Activated T-helper 1 cell treated with anti-CD3 and anti-CD28 coated beads, Interleukin-12 subunit alpha, Interleukin-12 subunit beta, Interleukin-2, Interleukin-4 antibody, amounts not matched to agents 30 ng/mL and 10 ng/mL and 1 ng/mL, durations not matched to agents 14 hours and 24 hours and 36 hours (primary cell): ENCODE measurements at places on chromosomes 2 and 18. TPM values are rescaled to one million over a fixed set of nuclear protein-coding genes. Genes with fewer than 3 reads are reported as not detected.

DNA sequence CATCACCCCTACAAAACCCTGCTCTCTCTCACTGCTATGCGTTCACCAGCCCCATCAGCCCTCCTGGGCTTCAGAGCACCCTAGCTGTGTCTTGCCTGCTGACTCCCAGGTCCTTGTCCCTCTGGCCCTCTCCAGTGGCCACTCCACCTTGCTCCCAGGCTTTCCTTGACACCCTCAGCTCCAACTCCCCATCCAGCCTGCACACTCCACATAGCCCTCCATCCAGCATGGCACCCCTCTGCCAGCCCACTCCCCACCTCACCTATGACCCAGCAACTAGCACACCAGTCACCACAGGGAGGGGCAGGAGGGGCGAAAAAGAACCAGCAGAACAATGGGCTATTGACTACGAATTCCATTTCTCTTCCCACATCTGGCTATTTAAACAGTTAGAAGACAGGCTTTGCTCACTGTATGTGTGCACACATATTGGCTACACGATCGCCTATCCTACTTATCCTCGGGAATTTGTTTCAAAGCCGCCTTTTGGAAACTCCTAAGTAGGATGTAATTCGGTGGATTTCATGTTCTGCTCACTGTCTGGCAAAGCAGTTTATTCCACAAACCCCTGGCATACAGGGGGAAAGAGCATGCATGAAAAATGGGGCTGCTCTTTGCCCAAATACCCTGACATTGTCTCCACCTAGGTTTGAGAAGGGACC is 195.3 kb downstream of the SMAD2 start:
- peaks cover 7% of the 10 kb centered on the region for H3K27me3 ChIP-seq
- no peak overlapping the region for H3K4me3 ChIP-seq
- no peak for DNase-seq
- H3K4me1 ChIP-seq: no peaks in the 10 kb centered on the region
- no peak overlapping the region for H3K27ac ChIP-seq

DNA sequence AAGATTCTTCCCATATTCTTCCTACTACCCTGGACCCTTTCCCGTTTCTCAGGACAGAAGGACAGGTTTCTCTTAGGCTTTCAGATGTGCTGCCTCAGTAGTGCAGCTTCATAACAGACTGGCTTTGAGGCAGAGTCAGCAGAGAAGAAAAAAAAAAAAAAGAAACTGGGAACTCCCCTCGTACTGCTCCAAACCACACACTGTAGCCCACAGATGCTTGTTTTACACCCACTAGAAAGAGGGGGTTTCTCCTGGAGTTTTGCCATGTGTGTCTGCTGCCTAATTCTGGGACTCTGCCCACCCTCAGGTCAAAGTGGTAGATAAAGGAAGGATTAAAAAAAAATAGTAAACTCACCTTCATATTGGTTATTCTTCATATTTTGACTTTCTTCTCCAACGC is 95.9 kb downstream of the NCOA1 start:
- peak overlapping the region; percentile 72 for H3K27ac ChIP-seq
- peak; percentile 18 for DNase-seq
- no peaks in the 10 kb centered on the region for H3K27me3 ChIP-seq
- H3K4me3 ChIP-seq: peak overlapping the region; percentile 19
- peaks cover 51% of the 10 kb centered on the region for H3K4me1 ChIP-seq
- H3K36me3 ChIP-seq: peaks cover 35% of the 10 kb centered on the region

EFR3B gene
- 0.21 and 0.22 TPM in 2 replicates for total RNA-seq

GRCh38 chr2:57296795-57297517 is 749.6 kb upstream of the VRK2 start:
- no peaks in the 10 kb centered on the region for H3K27me3 ChIP-seq
- no peak overlapping the region for H3K4me3 ChIP-seq
- no peak overlapping the region for H3K27ac ChIP-seq
- no peak for DNase-seq
- H3K36me3 ChIP-seq: no peaks in the 10 kb centered on the region

- H3K27ac ChIP-seq: no peak overlapping the region
- H3K4me1 ChIP-seq: peaks cover 62% of the 10 kb centered on the region
- no peak for DNase-seq
- H3K27me3 ChIP-seq: peaks cover 24% of the 10 kb centered on the region
- peaks cover 24% of the 10 kb centered on the region for H3K36me3 ChIP-seq
Observed at GRCh38 chr2:8296306-8296705, 385.6 kb upstream of the ID2 start.

DNA sequence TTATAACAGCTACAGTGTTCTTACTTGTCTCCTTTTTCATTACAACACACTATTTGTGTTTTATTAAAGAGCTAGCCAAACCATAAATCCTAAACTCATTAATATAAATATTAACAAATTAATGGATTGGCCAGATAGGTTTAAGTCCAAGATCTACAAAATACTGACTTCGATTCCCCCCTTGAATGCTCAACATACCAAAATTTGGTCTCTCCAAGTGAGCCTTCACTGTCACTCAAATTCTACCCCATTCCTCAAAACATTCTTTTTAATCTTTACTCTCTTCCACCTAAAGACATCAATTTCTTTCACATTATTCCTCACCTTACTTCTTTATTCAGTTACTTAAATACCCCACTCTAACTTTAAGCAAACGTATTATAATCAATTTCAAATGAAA is 281.5 kb downstream of the ICOS start:
- H3K4me3 ChIP-seq: no peak overlapping the region
- no peaks in the 10 kb centered on the region for H3K36me3 ChIP-seq
- H3K4me1 ChIP-seq: no peaks in the 10 kb centered on the region
- H3K27ac ChIP-seq: no peak overlapping the region
- peaks cover 9% of the 10 kb centered on the region for H3K27me3 ChIP-seq

CD207 gene
- total RNA-seq: not detected in 2 replicates
